ENCODE measurements at places on chromosomes 11 and 22. TPM values are rescaled to one million over a fixed set of nuclear protein-coding genes. Genes with fewer than 3 reads are reported as not detected.

The NRXN2 gene
- total RNA-seq = 0.60 TPM

The IFITM1 gene
- 2.3 TPM for total RNA-seq

The C11orf52 gene
- total RNA-seq = 16.2 TPM

The OR51B4 gene
- total RNA-seq = not detected

The BTBD18 gene
- not detected for total RNA-seq
